Heart right ventricle (tissue), 16 donors: ENCODE measurements at places on chromosomes 4 and X. TPM values are rescaled to one million over a fixed set of nuclear protein-coding genes. Genes with fewer than 3 reads are reported as not detected.

The GAB3 gene
- polyA plus RNA-seq: 5.9 TPM

The CT47B1 gene
- not detected for polyA plus RNA-seq

The REELD1 gene
- polyA plus RNA-seq: 0.12 TPM

The PCSK1N gene
- polyA plus RNA-seq: not detected

The CYLC1 gene
- polyA plus RNA-seq: not detected

The ELMOD2 gene
- 16.8 TPM for polyA plus RNA-seq

The NSUN7 gene
- polyA plus RNA-seq: 0.15 TPM

DNA sequence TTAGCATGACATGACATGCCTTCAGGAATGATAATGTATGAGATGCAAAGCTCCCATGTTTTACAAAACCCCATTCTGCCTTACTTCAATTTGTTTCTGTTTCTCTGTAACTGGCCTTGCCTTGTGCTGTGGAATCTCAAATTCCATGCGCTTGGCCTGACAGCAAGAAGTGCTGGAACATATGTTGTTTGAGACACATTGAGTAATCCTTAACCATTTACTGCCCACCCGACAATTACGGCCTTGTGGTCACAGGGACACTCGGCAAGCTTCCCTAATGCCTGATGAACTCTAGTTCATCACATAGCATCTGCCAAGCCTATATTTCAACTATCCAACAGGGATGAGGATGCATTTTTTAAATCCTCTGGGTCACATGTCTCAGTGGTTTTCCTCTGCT is 226.4 kb upstream of the CASK start:
- DNase-seq: no peak

- DNase-seq: no peak
Measured at GRCh38 chr4:77665381-77666069, 59.9 kb downstream of the CXCL13 start.

GRCh38 chrX:132435222-132435621 is 53.6 kb downstream of the MBNL3 start:
- DNase-seq: no peak

DNA sequence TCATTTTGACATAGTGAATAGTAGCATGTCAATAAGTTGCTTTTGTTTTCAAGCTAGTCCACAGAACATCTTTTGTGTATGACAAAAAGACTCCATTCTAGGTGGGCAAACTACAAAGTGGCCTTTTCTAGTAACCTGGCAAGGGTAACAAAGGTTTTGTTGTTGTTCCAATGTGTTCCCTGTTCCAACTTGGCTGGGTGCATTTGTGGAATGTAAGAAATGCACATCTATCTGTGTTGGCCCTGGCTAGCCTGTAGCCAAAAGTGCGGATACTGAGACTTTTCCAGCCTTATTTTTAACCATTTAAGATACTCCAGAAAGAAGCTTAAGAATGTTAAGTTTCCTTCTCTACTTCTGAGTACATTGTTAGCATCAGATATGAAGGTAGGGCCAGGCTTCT is 118.7 kb upstream of the CHRDL1 start:
- DNase-seq: no peak

DNA sequence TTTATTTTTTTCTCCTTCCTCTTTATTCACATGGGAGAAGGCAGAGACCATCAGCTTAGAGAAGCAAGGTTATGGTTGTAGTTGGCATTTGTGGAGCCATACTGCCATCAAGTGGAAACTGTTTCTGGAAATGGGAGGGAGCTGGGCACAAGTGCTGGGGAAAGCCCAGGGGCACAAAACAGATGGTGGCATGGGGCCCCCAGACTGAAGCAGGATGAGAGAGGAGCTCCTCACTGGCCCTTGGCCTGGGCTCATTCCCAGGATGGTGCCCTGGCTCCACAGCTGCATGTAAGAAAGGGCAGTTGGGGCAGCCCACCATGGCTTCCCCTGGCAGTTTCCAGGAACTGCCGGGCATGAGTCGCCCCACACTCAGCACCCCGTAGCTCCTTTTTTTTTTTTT is 59.2 kb downstream of the NBDY start:
- no peak for DNase-seq

GRCh38 chr4:15550491-15550890 is 80.8 kb downstream of the CC2D2A start:
- no peak for DNase-seq

DNA sequence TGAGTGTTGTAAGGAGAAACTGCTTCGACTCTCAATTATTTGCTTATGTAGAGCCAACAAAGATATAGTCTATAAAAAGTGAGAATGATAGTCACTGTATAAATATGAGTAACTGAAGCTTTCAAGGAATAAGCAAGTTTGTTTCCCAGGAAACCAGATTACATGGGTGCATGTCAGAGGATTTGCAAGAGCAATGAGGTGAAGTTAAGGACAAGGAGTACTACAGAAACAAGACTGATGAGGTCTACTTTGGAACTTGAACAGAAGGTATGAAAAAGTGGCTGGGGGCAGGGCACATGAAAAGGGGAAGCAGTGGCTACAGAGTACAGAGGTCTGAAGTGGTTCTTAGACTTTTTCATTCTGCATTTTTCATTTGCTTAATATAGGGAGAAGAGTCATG is 321.0 kb upstream of the CXXC4 start:
- no peak for DNase-seq

DNA sequence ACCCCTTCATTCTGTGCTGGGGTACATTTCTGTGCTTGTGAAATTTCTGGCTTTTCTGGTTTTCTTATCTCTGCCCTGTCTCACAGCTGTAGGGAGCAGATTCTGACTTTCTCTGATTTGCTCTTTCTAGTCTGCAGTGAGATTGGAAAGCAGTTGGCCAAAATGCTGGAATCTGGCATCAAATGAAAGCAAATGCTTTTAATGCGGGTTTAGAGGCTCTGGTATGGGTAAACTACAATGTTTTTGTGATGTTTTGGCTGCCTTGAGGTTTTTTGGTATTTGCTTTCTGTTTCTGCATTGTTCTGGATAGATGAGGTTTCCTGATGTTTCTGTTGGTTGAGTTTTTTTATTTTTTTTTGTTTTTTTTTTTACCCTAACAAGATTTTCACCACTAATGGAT is 23.8 kb downstream of the SMIM20 start:
- DNase-seq: no peak

DNA sequence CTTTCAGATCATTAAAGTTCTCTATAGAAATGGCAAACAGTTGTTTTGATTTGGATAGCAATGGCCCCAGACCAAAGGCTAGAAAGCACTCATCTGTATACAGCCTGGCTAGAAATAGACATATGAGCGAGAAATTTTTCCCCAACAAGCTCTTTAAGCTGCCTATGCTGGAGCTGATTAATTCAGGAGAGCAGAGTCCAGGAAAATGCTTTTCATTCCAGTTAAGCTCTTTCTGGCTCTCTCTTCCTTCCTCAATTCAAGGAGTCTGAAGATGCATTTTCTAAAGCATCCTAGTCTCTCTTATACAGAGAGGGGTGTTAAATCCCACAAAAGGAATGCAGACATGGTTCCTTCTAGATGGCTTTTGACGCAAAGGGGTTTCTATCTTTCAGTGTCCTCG is 141.7 kb upstream of the RAI2 start:
- no peak for DNase-seq

- no peak for DNase-seq
Measured at GRCh38 chrX:14027511-14028019, 2.1 kb downstream of the GEMIN8 start.

DNA sequence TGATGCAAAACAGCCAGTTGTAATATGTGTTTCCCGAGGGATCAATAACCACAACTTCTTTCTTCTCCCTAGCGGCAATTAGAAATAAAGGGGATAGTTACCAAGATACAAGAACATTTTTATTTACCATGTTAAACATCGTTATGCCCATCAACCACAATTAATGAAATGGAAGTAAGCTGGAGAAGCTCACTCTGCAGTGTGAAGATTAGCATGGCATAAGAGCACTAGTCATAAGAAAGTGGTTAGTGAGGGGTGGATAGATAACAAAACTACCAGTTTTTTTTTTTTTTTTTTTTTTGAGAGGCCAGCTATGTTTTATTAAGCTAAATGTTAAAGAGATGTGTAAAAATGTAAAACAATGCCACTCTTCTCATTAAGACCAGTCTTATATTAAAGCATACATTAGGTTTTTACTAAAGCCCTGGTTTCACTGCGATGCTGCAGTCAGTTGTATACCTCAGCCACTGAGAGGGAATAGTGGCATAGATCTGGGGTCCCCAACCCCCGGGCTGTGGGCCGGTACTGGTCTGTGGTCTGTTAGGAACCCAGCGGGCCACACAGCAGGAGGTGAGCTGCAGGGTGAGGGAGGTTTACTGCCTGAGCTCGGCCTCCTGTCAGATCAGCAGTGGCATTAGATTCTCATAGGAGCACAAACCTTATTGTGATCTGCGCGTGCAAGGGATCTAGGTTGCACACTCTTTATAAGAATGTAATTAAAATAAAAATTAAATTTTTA is 27.9 kb upstream of the NFXL1 start:
- DNase-seq: no peak

DNA sequence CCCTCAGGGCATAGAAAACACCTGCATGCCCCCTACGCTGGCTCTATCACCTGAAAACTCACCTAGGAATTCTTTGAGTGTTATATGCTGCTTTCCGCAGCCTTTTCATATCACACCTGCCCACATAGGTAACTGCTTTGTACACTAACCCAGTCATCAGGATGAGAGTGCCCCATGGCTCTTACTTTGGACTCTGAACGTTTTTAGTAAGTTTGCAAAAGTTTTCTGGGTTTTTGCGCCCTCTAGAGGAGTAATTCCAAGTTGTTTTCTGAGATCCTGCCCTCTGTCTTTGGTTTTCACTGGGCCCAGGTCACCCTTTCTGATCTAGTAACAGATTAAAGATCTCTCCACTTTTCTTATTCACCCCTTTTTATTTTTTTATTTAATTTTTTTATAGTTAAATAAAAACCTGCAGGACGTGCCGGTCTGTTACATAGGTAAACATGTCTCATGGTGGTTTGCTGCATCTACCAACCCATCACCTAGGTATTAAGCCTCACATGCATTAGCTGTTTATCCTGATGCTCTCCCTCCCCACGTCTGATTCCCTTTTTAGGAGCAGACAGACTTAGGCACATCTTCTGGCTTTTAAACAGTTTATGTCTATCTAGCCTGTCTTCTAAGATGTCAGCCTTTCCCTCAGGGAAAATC is 139.2 kb downstream of the NWD2 start:
- no peak for DNase-seq

- no peak for DNase-seq
Measured at GRCh38 chr4:54574500-54574899, 83.3 kb upstream of the KIT start.

DNA sequence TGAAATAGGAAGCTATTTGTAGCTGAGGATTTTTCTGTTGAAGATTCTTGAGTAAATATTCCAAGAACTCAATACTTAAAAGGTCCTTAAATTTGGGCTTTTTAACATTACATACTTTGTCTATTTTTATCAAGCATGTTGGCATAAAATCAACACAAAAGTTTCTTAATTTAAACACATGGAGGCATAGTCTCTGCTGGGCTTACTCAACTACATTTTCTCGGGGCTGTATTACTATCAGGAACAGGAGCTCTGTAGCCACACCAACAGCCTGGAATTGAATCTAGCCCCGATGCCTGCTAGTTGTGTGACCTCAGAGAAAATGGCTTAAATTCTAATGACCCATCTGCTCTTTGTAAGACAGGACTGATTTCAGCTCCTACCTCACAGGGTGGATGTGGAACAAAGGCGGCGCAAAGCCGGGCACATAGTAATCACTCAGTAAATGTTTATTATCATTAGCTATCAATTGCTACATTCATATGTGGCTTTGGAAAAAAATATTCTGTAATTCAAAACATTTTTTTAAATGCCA is 207.0 kb downstream of the NSUN7 start:
- no peak for DNase-seq

GRCh38 chr4:67935888-67936287 is 27.4 kb downstream of the TMPRSS11A start:
- no peak for DNase-seq

DNA sequence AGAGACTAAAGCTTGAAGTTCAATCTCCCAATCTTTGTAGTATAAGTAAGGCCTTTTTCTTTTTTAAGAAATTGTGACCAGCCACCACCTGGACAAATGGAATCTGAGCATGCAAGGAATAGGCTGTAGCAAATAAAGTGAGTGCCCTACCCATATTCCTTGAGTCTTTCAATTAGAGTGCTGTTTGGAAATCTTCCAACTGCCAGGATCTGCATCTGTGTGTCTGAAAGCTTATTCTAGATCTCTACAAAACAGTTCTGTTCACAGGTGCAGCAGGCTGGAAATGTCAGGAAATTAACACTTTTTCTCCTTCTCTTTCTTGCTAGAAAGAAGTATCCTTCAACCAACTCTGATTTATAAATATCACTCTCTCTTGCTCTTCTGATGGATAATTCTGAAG is 76.7 kb upstream of the NDST3 start:
- no peak for DNase-seq

GRCh38 chr4:52625216-52625615 is 33.9 kb downstream of the USP46 start:
- DNase-seq: no peak

DNA sequence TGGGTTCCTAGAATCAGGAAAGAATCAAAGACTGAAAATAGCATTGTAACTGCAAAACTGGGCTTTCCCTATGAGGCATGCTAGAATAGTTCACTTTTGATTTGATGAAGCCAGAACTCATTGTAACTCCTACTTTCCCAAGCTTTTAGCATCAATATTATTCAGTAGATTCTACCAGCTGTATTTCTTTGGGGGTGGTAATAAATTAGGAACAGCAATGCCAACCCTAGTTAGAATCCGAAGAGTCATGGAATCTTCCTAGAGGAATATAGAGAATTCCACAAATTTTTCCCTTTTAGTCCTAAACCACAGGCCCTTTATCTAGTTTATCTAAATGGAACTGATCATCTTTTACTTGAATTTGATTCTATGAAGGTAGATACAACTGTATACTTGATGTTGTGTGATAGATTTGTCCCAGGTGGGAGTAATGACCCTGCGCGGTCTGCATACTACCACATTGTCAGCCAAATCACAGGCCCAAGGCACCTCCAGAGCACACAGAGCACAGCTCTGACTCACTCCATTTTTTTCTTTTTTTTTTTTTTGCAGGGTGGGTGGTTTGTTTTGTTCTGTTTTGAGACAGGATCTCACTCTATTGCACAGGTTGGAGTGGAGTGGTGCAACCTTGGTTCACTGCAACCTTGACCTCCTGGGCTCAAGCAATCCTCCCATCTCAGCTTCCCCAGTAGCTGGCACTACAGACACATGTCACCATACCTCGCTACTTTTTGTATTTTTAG is 66.6 kb downstream of the EDNRA start:
- DNase-seq: no peak

- DNase-seq: no peak
Measured at GRCh38 chrX:69144838-69145680, 20.2 kb downstream of the PJA1 start.

DNA sequence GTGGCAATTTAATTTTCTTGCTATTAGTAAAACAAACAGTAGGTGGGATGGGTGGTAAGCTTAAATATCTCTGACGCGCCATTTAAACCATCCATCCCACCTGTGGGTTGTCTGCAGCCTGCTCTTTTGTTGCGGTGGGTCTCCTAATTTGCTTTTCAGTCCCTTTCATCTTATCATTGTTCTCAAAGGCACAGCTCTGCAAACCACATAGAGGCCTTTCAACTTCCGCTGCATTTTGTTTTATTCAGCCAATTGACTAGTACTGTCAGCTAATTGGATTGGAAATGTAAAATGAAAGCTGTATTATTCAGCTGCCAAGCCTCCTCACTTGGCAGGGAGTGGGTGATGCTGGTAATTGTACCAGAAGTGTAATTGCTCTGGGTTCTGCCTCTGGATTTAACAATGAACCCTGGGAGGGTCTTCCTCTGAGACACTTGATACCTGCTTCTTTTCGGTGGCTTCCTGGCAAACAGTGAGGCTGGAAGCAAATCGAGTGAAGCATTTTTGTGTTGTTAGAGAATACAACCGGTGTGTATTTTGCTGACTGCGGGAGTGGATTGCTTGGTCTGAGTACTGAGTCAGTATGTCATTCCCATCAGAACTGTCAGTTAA is 165.6 kb downstream of the FRAS1 start:
- DNase-seq: no peak

GRCh38 chr4:6196324-6196723 is 4.0 kb downstream of the JAKMIP1 start:
- no peak for DNase-seq
